ENCODE measurements at places on chromosomes 3 and 15. TPM values are rescaled to one million over a fixed set of nuclear protein-coding genes. Genes with fewer than 3 reads are reported as not detected.
A peak's percentile ranks its signal among the peaks of the same experiment; 100 is the strongest.

DNA sequence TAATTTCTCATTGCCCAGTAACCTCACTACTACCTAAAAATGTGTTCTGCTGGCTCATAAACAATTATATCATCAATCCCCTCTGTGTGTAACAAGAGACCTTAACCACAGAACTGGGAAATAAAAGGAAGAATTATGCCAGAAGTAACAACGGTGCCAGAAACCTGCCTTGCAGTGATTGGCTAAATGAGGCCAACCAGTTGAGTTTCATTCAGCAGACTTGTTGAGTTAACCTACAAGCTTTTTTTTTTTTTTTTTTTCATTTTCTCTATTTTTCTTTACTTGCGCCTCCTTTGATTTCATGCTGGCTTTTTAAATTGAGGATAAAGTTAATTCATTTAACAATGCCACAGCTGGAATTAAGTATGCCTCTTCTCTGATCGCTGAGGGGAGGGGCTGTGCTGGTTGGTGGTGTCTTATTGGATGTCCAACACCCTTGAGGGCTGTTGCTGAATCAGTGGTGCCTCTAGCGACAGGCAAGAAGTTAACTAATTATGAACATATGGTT, 30.0 kb upstream of the GMNC start:
- DNase-seq = peak; percentile 3
- no peak overlapping the region for H3K27ac ChIP-seq
- H3K4me3 ChIP-seq = no peak overlapping the region
- H3K27me3 ChIP-seq = no peaks in the 10 kb centered on the region
- no peaks in the 10 kb centered on the region for H3K36me3 ChIP-seq

DNA sequence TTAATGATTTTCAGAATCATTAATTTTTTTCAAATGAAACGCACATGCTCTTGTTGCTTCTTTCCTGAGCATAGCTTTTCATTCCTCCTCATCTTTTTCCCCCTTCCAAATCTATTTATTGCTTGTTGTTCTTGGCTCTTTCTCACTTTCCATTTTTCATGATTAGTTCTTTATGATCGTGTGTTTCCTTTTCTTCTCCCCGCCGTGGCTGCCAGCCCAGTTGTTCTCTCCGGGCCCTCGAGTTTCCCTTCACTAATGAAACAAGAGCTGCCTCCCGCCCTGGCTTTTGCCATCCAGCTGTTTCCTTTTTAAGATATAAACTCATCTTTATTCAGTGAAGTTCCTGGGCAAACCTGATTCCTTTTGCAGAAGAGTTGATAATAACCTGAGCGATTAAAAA, 170.2 kb upstream of the NR2F2 start:
- H3K27ac ChIP-seq = peak overlapping the region; percentile 74
- DNase-seq = peak; percentile 92
- H3K4me3 ChIP-seq = no peak overlapping the region
- peaks cover 16% of the 10 kb centered on the region for H3K4me1 ChIP-seq

GRCh38 chr3:84943379-84943778, 15.4 kb upstream of the CADM2 start:
- H3K36me3 ChIP-seq = no peaks in the 10 kb centered on the region
- no peak overlapping the region for H3K27ac ChIP-seq
- DNase-seq = no peak
- H3K4me3 ChIP-seq = no peak overlapping the region
- H3K27me3 ChIP-seq = no peaks in the 10 kb centered on the region
- H3K4me1 ChIP-seq = no peaks in the 10 kb centered on the region

GRCh38 chr3:152030320-152030719, 156.9 kb downstream of the SUCNR1 start:
- H3K4me3 ChIP-seq = no peak overlapping the region
- no peaks in the 10 kb centered on the region for H3K36me3 ChIP-seq
- no peak overlapping the region for H3K27ac ChIP-seq
- DNase-seq = no peak
- no peaks in the 10 kb centered on the region for H3K4me1 ChIP-seq

- no peak overlapping the region for H3K27ac ChIP-seq
- no peak for DNase-seq
- H3K4me1 ChIP-seq = no peaks in the 10 kb centered on the region
- H3K4me3 ChIP-seq = no peak overlapping the region
Observed at GRCh38 chr15:88046576-88047129, 209.9 kb downstream of the NTRK3 start.

GRCh38 chr3:43872301-43872700, 181.6 kb downstream of the ABHD5 start:
- no peak overlapping the region for H3K27ac ChIP-seq
- H3K27me3 ChIP-seq = peaks cover 10% of the 10 kb centered on the region
- no peak overlapping the region for H3K4me3 ChIP-seq
- H3K4me1 ChIP-seq = no peaks in the 10 kb centered on the region
- no peaks in the 10 kb centered on the region for H3K36me3 ChIP-seq
- peak; percentile 36 for DNase-seq

CCK gene
- 10.3 TPM for total RNA-seq
